Foreskin keratinocyte (primary cell): ENCODE measurements at places on chromosomes 3 and 15. TPM values are rescaled to one million over a fixed set of nuclear protein-coding genes. Genes with fewer than 3 reads are reported as not detected.

The C15orf61 gene
- polyA plus RNA-seq: 4.2 and 5.2 TPM in 2 replicates

The LNP1 gene
- polyA plus RNA-seq: 0.66 and 0.87 TPM in 2 replicates

The NANOGP8 gene
- not detected in 2 replicates for polyA plus RNA-seq

The FAM219B gene
- 22.5 and 22.6 TPM in 2 replicates for polyA plus RNA-seq

The TMEM44 gene
- 12.4 and 16.2 TPM in 2 replicates for polyA plus RNA-seq

The TM6SF1 gene
- 0.16 TPM in 1 of 2 replicates, not detected in the other for polyA plus RNA-seq

The GPR156 gene
- 0.10 and 0.14 TPM in 2 replicates for polyA plus RNA-seq

The PLCL2 gene
- polyA plus RNA-seq: 0.60 and 0.61 TPM in 2 replicates

The SIDT1 gene
- polyA plus RNA-seq: 0.02 and 0.04 TPM in 2 replicates

The SCG5 gene
- polyA plus RNA-seq: 14.9 and 51.3 TPM in 2 replicates

The BCHE gene
- polyA plus RNA-seq: 1.5 and 3.3 TPM in 2 replicates

The EEF1AKMT4 gene
- 13.7 and 14.5 TPM in 2 replicates for polyA plus RNA-seq

The SPINT1 gene
- 112 and 117 TPM in 2 replicates for polyA plus RNA-seq

The VIPR1 gene
- 1.9 and 2.3 TPM in 2 replicates for polyA plus RNA-seq

The PLA2G4E gene
- 0.04 TPM in 2 replicates for polyA plus RNA-seq

The RYR3 gene
- polyA plus RNA-seq: not detected in 2 replicates

The PPP1R14D gene
- not detected in 2 replicates for polyA plus RNA-seq

The TMEM207 gene
- not detected in 2 replicates for polyA plus RNA-seq

The TMEM212 gene
- not detected in 2 replicates for polyA plus RNA-seq

The KLHL40 gene
- not detected in 2 replicates for polyA plus RNA-seq

The COL6A6 gene
- not detected in 2 replicates for polyA plus RNA-seq

The CYP11A1 gene
- polyA plus RNA-seq: 0.04 TPM in 1 of 2 replicates, not detected in the other

The INSYN1 gene
- 0.26 and 0.29 TPM in 2 replicates for polyA plus RNA-seq

The TRPC1 gene
- polyA plus RNA-seq: 0.76 and 1.4 TPM in 2 replicates
